ENCODE measurements at places on chromosomes 1 and 21.

- no peak for DNase-seq
These were observed 1.9 kb downstream of the AKR7A2 start for GRCh38 chr1:19310061-19310460.

- no peak for DNase-seq
These were observed 39.8 kb upstream of the ZC3H12A start for GRCh38 chr1:37434292-37435225.

GRCh38 chr1:226632169-226632879 is 83.8 kb downstream of the STUM start:
- no peak for DNase-seq

DNA sequence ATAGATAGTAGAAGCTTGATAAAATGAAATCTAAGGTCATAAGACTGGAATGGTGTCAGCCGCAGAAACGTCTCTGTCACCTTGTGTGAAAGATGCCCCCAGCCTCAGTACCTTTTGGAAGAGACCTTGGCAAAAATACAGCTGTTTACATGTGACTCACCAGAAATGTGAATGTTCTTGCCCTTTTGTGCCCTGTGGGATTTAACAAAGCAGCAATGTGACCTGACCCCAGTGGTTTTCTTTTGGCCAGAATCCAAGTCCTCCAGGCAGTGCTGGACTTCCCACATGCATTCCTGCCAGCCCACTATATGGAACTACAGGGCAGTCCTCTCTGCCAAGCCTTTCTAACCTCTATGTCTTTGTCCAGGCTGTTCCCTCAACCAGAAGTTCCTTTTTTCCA is 27.2 kb upstream of the LRRC8C start:
- DNase-seq, result no peak

DNA sequence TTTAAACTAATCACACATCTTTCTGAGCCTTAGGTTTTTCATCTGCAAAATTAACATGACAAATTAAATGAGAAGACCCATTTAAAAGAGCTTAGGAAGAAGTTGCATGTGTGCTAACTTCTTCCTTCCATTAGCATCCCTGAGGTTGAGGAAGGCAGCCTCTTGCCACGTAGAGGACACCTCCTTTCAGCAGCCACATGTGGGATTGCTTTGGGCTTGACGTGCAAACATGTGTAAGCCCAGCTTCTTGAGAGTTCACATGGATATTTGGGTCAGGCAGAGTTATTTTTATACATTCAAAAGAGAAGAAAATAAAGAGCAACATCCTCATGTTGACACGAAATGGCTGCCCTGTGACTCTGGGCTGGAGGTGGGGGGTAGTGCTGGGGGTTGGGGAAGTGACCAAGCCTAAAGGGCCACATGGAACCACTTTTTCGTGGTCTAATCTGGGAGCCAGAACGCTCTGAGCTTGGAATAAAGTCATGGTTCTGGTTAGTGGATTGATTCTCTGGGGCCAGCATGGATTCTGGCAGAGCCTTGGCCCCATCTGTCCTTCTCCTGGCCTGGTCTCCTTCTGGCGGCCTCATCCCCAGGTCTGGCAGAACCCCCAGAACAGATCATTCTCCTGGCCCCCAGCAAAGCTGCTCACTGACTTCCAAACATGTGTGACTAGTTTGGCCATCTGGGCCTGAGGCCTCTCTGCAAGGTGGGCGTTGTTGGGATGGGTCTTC is 137.1 kb upstream of the USP24 start:
- no peak for DNase-seq

Measured in C1 segment of cervical spinal cord (tissue), 14 donors.